ENCODE measurements at places on chromosomes 1 and 21. TPM values are rescaled to one million over a fixed set of nuclear protein-coding genes. Genes with fewer than 3 reads are reported as not detected.

DNA sequence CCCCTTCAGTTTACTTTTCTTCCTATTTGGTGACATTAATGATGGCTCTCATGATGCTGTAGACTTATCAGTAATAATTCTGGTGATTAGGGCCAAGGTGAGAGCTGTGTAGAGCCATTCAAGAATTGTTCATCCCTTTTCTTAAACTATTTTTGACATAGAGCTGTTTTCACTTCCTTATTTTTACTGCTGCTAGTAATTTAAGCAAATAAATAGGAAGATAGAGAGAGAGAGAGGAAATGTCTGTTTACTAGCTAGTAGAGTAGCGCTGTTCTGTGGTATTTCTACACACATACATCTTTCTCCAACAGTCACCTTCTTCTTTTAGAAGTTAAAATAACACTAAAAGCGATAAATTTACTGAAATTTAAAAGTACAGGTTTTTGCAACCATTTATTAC, 678.0 kb upstream of the ZP4 start:
- DNase-seq: no peak

ADSS2 gene
- 65.4 TPM for total RNA-seq

DNA sequence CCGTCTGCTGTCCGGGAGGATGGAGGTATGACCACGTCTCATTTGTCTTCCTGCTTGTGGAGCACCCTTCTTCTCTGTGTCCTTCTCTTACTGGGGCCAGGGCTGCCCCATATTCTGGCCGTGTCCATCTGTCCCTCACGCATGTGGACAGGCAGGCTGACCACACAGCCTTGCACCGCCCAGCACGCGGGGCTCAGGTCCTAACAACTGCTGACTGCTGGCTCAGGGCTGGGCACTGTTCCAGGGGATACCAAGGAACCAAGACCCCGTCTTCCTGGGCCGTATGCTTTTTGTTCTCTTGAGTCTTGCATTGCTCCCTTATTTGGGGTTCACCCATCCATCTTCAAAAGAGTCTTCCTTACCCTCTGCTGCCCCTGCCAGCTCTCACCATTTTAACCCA, 17.5 kb upstream of the SPSB1 start:
- DNase-seq: no peak

DNA sequence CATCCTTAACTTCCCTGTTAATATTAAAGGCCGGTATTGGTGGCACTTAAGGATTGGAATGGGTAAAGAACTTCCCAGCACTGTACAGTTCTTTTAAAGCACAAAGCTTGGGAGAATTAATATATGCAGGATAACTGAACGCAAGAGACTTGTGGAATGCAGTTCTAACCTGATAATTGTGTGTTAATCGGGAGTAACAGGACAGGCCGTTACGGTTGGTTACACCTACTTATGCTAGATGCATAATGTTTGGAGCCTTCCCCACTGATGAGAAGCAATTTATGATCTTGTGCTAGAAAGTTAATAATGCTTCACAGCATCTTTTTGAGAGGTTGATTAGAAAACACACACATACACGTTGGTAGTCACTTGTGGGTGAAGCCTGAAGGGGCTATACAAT, 7.0 kb downstream of the CHTOP start:
- DNase-seq: no peak

DNA sequence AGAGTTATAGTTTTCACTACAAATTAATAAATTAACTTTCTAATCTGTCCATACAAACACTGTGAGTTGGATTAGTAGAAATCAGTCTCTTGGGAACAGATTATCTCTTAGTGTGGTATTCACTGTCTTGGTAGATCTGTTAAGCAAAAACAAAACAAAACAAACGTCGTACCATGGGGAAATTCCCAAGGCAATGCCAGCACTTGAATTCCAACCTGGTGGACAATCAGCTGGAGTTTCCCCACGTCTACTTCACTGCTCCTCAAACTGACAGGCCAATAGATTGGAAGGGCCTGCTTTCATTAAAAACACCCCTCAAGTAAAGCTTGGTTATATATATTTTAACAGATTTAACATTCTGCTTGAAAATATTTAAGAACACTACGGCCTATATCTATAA, 31.9 kb downstream of the GDAP2 start:
- no peak for DNase-seq

DNA sequence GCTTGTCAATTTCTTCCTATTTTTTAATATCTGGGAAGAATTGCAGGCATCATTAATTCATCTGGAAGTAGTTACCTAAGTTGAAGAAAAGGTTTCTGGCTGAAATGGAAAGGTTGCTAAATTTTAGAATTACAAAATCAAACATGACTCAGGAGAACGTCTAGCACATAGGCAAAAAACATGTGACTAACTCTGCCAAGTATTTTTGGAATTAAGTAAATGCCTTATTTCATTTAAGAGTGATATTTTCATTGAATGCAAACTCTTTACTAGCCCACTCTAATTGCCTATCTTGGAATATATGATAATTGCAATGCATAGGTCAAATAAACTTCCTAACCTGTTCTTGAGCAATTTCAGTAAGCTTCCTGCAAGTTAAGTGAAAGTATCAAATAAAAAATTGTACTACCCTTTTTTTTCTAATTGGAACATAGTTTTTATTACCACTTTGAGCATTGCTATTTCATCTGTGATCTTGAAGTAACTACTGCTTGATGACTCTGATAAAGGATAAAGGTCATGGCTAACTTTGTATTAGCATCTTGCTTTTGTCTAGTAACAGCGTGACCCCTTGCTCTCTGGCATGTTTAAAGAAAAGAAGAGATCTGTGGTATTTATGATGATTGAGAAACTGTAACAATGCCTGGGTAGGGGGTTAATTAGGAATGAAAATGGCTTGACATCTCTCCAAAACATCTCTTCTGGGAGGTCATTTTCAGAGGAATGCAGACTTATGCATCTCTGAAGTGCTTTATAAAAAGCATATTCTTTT, 208.3 kb upstream of the NCAM2 start:
- DNase-seq: no peak

- DNase-seq: no peak
Measured at GRCh38 chr1:247273013-247273412, 17.1 kb downstream of the VN1R5 start.

DNA sequence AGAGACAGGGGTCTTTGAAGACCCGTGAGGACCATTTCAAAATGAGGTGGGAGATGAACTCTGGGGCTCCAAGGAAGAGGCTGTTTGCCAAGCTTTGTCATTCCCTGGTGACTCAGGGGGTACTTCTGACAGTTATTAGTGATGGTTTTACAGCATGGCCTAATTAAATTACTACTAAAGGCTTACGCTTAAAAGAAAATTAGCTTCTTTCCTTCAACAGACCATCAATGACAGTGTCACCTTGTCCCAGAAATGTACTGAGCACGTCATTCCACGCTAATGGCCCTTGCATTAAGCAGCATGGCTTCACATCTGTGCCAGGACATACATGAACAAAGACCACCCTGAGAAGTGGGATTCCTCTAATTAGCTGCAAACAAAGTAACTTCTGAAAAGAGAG, 5.1 kb upstream of the UTS2 start:
- no peak for DNase-seq

GRCh38 chr1:7538849-7539768, 232.0 kb upstream of the VAMP3 start:
- no peak for DNase-seq

UMODL1 gene
- total RNA-seq: not detected
